Mammary microvascular endothelial cell (primary cell): ENCODE measurements at places on chromosomes 11 and 22. TPM values are rescaled to one million over a fixed set of nuclear protein-coding genes. Genes with fewer than 3 reads are reported as not detected.

Gene TTC28
- total RNA-seq: 19.0 and 24.9 TPM in 2 replicates

Gene GUCY1A2
- under 0.01 and 0.05 TPM in 2 replicates for total RNA-seq

Gene B3GAT1
- total RNA-seq: not detected in 2 replicates

Gene ARHGAP42
- 6.6 and 7.1 TPM in 2 replicates for total RNA-seq

Gene ANO9
- total RNA-seq: 0.20 and 0.89 TPM in 2 replicates

Gene ARHGAP20
- 0.53 and 0.59 TPM in 2 replicates for total RNA-seq

Gene CDC42BPG
- 0.33 and 0.49 TPM in 2 replicates for total RNA-seq
